ENCODE measurements at places on chromosomes 2 and 18.

GRCh38 chr2:161556440-161556839 is 67.8 kb upstream of the SLC4A10 start:
- no peak for DNase-seq

- DNase-seq, result no peak
Measured at GRCh38 chr2:143762176-143762928, 633.1 kb downstream of the ARHGAP15 start.

GRCh38 chr2:172234716-172235691 is 132.3 kb upstream of the DLX2 start:
- DNase-seq, result no peak

- no peak for DNase-seq
Measured at GRCh38 chr2:217852555-217853211, 150.1 kb downstream of the TNS1 start.

DNA sequence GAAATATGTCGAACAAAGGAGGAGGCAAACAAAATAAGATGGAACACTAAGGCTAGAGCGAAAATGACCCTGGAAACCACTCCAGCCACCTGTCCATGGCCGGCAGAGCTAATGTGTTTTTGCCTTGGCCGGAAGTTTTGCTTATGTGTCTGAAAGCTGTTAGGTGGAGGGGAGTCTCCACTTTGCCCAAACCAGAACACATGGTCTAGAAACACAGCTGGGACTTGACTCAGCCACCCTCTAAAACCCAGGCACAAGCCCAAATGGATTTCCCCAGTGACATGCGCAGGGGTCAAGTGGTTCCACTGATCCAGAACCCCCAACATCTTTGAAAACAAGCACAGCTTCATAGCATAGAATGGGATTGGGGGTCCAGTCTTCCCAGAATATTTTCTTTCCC is 159.3 kb downstream of the ZBTB7C start:
- no peak for DNase-seq

GRCh38 chr2:127735044-127735443 is 33.7 kb downstream of the SFT2D3 start:
- no peak for DNase-seq

DNA sequence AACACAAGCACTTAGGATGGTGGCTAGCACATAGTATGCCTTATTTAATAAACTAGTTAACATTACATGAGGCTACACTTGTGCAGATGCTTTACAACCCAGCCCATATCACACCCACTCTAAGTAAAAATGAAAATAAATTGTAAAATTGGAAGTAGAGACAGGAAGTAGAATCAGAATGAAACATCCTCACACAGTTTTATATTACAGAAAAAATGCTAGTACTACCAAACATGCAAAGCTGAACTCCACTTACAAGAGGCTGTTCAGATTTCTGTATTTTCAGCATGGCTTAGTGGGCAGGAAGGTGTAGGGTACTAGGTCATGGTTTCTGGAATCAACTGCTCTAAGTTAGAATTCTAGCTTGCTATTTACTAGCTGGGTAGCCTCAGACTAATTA is 18.2 kb upstream of the CRIM1 start:
- DNase-seq, result no peak

GRCh38 chr18:49460976-49461601 is 644 bp upstream of the DYM start:
- no peak for DNase-seq

All from suprapubic skin (tissue), 4 donors.